ENCODE measurements at places on chromosomes 3 and 15. TPM values are rescaled to one million over a fixed set of nuclear protein-coding genes. Genes with fewer than 3 reads are reported as not detected.

The SLC22A13 gene
- total RNA-seq: 0.76 TPM

The SPG21 gene
- total RNA-seq: 46.9 TPM

The UROC1 gene
- not detected for total RNA-seq

The A4GNT gene
- not detected for total RNA-seq

The ARHGEF3 gene
- total RNA-seq: 101 TPM

The SPCS1 gene
- total RNA-seq: 57.6 TPM

The CD200R1 gene
- total RNA-seq: 7.5 TPM

The PLCB2 gene
- 305 TPM for total RNA-seq

The EFL1 gene
- 11.6 TPM for total RNA-seq

The COL6A6 gene
- not detected for total RNA-seq

The SI gene
- total RNA-seq: not detected

The ECE2 gene
- not detected for total RNA-seq

The TMED3 gene
- 15.5 TPM for total RNA-seq

The CNOT10 gene
- total RNA-seq: 33.4 TPM

The CYP8B1 gene
- not detected for total RNA-seq

The GOLGA8O gene
- total RNA-seq: not detected

The PDIA5 gene
- 1.3 TPM for total RNA-seq

The RTP1 gene
- total RNA-seq: not detected

The C3orf49 gene
- not detected for total RNA-seq

The SKIL gene
- total RNA-seq: 50.4 TPM

The SEMA7A gene
- 5.0 TPM for total RNA-seq

Measured in CD4-positive, CD25-positive, alpha-beta regulatory T cell (primary cell).